ENCODE measurements at places on chromosomes 16 and 17. TPM values are rescaled to one million over a fixed set of nuclear protein-coding genes. Genes with fewer than 3 reads are reported as not detected.

DNA sequence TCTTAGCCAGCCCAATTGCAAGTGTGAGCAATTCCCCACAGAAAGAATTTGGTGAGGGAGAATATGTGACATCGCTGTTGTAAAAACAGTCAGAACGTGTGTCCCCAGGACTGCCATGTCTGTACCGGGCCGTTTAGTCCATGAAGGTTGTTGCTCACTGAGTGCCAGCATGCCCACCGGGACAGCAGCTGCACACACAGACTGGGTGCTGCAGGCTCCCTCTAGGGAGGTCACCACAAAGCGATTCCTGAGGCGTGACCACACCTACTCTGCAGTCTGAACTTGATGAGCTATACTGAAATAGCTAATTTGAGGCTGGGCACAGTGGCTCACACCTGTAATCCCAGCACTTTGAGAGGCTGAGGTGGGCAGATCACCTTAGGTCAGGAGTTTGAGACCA, 44.1 kb upstream of the ADORA2B start:
- DNase-seq: no peak

DNA sequence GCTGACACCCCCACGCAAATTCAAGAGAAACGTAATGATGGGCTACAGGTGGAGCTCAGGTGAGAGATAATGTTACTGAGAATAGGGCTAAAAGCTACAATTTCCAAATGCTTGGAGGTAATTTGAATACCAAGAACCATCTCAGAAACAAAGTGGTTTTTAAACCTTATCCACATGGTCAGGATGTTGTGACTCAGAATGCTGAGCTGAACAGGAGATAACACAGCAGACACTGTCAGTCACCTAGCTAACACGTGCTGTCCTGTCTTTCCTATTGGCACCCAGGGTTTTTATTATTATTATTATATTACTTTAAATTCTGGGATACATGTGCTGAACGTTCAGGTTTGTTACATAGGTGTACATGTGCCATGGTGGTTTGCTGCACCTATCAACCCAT, 233.0 kb upstream of the MAF start:
- DNase-seq: no peak

DNA sequence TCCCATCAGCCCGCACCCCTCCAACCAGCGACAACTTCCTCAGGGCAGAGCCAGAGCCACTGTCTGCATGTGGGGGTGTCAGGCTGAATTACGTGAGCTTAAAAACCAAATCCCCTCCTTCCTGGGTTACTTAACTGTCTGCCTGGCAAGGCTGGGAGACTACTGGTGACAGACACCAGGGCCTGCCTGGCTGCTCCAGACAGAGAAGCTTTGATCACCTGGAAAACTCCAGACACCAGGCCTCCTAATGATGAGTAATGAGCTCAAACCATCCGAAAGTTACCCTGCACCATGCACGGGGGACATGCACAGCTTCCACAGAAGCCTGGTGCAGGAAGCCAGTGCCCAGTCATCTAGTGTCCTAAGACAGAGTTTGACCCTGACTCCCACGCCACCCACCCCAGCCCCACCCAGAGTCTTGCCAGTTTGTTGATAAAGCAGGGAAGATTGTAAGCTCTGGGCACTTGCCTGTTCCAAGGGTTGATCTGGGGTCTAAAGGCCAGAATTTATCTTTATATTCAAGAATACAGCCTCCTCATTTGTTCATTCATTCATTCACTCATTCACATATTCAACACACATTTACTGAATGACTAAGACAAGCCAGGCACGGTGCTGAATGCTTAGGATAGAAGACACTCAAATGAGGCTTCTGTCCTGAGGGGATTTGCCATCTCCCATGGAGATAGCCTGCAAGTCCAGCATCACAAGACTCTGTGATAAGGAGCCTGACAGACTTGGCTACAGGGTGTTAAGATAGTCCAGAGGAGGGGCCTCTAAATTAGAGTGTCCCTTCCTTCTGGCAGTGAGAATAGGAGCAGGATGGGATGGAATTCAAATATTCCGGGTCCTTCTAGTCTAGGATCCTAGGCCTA, 7.2 kb upstream of the CCDC182 start:
- DNase-seq: no peak

- DNase-seq: no peak
Observed at GRCh38 chr16:31081428-31082351, 7.1 kb downstream of the PRSS53 start.

Gene GUCY2D
- total RNA-seq: not detected

DNA sequence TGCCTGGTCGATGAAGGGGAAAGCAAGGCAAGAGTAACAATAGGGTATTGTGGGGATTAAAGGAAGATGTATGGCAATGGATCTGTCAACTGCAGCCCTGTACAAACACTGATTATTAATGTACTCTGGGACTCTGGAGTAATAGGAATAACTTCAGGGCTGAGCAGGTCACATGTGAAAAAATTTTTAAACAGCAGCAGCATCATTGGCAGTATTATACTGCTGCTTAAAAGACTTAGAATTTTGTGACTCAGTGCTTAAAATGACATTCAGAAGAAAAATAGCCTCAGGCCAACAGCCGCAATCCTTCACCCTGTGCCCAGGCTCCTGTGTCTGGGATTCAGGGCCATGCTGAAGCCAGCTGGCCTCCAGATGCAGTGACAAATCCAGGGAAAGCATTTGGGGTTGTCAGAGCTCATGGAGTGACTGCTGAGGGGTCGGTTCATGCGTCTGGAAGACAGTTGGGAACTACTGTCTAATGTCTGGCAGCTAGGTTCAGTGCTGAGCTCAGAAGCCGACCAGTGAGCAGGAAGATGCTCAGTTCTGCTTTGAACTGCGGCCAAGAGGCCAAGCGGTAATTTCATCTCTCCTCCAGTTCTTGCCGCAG, 22.2 kb downstream of the TEX2 start:
- DNase-seq: no peak

DNA sequence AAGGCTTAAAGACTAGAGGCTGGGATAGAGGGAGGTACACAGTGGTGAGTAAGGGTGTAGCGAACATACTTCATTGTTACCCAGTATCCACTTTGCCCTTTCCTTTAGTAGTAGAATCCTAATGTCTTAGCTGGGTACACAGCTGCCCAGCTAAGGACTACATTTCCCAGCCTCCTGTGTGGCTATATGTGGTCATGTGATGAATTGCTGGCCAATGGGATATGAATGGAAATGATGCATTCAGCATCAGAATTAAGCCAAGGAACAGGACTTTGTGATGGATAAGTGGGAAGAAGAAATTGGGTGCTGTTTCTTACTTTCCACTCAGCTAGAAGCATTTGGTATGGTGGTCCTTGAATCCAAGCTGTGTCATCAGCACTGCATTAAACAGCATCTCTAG, 55.9 kb downstream of the FOXL1 start:
- no peak for DNase-seq

Gene NEUROD2
- total RNA-seq: not detected

Gene TBC1D3I
- 0.54 TPM for total RNA-seq

DNA sequence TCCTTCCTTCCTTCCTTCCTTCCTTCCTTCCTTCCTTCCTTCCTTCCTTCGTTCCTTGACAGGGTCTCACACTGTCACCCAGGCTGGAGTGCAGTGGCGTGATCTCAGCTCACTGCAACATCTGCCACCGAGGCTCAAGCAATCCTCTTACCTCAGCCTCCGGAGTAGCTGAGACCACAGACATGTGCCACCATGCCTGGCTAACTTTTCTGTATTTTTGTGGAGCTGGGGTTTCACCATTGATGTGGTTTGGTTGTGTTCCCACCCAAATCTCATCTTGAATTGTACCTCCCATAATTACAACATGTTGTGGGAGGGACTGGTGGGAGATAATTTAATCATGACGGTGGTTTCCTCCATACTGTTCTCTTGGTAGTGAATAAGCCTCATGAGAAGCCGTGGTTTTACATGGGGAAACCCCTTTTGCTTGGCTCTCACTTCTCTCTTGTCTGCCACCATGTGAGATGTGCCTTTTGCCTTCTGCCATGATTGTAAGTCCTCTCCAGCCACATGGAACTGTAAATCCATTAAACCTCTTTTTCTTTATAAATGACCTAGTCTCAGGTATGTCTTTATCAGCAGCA, 90.3 kb upstream of the MPHOSPH6 start:
- DNase-seq: no peak

- DNase-seq: peak; percentile 41
Observed at GRCh38 chr16:8660841-8661301, 13.5 kb upstream of the ABAT start.

Gene MYH8
- total RNA-seq: not detected

DNA sequence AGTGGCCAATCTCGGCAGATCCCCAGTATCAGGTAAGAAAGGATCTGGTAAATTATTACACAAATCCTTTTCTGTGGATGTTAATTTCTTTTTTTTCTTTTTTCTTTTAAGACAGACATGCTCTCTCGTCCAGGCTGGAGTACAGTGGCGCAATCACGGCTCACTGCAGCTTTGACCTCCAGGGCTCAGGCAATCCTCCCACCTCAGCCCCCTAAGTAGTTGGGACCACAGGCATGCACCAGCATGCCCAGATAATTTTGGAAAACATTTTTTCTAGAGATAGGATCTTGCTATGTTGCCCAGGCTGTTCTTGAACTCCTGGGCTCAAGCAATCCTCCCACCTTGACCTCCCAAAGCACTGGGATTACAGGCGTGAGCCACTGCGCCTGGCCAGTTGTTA, 54.0 kb downstream of the GAS7 start:
- no peak for DNase-seq

- no peak for DNase-seq
Observed at GRCh38 chr16:65950211-65950610, 416.3 kb upstream of the CDH5 start.

Gene RETREG3
- total RNA-seq: 42.3 TPM

Gene RNF151
- total RNA-seq: not detected

Gene MYH1
- not detected for total RNA-seq

- no peak for DNase-seq
Observed at GRCh38 chr17:48412841-48413240, 17.2 kb downstream of the SKAP1 start.

DNA sequence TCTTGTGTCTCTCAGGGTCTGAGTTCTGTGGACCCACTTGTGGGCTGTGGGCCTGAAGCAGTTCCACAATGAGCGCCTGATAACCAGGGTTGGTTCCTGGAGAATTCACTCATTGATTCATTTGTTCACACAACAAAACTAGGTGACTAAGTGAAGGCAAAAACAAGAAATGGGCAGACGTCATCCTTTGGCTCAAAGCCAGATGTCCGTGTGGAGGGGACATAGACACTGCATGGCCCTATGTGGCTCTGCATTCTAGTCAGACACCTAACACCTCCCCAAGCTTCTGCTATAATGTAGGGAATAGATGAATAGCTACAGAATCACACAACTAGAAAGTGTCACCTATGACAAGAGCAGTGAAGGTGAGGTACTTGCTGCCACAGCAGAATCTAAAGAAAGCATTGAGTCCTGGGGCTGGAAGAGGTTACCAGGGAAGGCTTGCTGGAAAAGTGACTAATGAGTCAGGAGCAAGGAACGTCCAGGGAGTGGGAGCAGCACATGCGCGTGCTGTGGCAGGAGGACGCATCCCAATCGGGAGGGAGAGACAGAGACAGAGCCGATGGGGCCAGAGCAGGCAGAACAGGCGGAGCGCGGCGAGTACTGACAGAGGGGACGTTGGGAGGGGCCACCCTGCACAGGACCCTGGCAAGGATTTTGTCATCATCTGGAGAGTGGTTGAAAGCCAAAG, 58.9 kb downstream of the CES1 start:
- DNase-seq: no peak

DNA sequence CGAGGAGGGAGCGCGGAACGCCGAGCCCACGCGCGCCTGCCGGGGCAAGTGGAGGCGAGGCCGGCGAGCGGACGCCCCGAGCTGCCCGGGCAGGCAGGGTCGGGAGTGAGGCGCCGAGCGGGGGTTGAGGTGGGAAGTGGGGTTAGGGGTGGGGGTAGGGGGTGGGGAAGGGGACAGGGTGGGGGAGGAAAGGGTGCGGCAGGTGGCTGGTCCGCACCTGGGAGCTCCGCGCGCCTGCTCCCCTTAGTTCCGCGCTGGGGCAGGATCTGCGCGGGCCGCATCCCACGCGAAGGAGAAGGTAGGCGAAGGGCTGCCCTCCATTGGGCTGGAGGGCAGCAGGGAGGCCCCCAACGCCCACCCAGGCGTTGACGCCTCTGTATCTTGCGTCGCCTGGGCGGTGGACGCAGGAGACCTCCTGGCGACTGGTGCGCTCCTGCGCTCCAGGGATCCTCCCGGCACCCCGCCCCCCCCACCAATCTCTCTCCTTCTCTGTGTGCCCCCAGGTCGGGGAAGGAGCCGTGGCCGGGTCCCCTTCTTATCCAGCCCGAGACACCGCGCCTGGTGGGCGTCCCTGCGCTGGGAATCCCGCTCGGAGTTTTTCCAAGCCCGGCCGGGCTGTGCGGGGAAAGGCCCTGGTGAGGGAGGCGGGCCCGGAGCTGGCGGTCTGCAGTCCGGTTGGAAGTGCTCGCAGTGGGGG, 51.3 kb upstream of the AMZ2 start:
- DNase-seq: no peak

- no peak for DNase-seq
Observed at GRCh38 chr16:20291208-20292206, 35.8 kb downstream of the GP2 start.

Gene MMP15
- total RNA-seq: 10.9 TPM

Gene ULK2
- total RNA-seq: 22.8 TPM
